ENCODE measurements at places on chromosomes 12 and 14.

- no peak for DNase-seq
Measured at GRCh38 chr12:19908830-19909229, 459.5 kb upstream of the PDE3A start.

GRCh38 chr12:31362759-31363415 is 36.9 kb upstream of the SINHCAF start:
- DNase-seq: peak; percentile 15

- no peak for DNase-seq
Measured at GRCh38 chr12:121719926-121720414, 7.4 kb downstream of the TMEM120B start.

DNA sequence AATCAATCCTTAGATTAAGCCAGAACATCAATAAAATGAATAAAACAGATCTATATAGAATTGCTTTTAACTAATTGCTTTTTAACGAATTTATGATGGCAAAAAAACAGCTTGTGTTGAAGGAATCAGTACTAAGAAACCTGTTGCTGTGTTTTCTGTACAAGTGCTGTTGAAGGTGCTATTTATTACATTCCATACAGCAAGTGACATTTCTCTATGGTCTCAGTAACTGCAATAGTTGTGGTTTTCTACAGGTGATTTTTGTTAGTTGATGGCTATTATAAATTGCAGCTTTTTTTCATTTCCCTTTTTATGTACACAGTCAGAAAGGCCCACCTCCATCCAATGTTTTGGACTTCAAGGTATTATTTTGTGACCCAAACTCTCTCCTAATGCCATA is 56.6 kb downstream of the SLC2A13 start:
- no peak for DNase-seq

GRCh38 chr14:93895023-93895604 is 32.0 kb upstream of the FAM181A start:
- DNase-seq: no peak
